ENCODE measurements at places on chromosomes 11 and 22.

DNA sequence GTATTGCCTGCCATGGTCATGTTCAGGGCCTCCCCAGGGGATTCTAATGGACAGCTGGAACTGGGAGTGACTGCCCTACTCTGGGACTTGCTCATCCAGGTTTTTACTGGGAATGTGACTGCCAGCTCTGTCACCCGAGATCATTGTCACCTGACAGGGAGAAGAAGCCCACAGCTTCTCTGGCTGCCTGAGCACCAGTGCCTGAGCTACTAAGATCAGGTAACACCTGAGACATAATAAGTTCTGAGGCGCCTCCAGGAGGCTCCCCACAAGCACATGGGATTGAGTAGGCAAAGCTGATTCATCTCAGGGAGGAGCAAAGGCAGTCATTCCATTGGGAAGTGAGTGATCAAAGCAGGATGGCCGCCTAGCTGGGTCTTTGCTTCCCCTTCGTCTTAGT lies 84.2 kb upstream of the GALNT18 start:
- no peak for DNase-seq

DNA sequence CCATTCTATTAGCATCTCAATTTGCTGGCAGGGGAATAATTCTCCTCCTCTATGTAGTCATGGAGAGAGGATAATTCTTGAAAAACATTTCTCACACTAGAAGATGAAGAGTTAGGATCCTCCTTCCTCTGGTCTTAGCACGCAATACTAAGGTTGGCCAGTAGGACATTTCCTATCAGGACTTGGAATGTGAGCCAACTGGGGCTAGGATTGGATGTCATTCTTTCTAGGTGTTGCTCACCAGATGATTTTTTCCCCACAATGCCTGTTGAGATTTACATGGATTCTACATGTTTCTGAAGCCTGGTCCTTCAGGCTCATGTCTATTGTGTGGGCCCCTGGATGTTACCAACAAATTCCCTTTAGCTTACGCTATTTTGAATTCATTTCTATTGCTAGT lies 28.0 kb downstream of the SLN start:
- no peak for DNase-seq

DNA sequence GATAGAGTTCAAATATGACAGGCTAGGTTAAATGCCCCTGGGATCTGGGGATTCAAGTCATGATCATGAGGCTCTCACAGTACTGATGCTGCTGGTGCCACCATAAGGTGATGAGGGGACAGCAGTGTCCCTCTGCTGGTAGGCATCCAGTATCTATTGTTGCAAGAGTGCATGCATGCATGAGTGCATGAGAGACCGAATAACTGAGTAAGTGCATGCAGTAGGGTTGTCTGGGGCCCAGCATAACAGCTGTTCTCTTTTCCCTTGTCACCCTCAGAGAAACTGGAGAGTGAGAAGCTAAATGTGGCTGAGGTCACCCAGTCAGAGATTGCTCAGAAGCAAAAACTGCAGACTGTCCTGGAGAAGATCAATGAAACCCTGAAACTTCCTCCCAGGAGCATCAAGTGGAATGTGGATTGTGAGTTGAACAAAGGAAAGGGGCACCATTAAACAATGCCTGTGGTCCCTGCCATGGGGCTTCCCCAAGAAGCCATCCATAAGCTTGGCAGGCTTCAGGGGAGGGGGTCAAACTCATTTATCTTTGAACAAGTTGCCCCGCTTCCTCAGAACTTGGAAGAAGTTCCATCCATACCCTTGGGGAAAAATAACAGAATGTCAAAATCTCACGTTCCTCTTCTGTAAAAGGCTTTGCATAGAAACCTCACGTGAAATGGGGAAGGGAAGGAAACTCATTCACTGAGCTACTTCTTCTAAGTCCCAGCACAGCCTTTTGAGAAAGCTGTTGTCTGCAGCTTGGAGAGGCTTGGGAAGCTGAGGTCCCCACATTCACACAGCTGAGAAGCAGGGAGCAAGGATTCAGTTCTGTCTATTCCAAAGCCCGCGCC lies 119.0 kb downstream of the PARVA start:
- no peak for DNase-seq

- DNase-seq = no peak
Measured at GRCh38 chr11:104614961-104615360, 283.3 kb downstream of the CASP12 start.

DNA sequence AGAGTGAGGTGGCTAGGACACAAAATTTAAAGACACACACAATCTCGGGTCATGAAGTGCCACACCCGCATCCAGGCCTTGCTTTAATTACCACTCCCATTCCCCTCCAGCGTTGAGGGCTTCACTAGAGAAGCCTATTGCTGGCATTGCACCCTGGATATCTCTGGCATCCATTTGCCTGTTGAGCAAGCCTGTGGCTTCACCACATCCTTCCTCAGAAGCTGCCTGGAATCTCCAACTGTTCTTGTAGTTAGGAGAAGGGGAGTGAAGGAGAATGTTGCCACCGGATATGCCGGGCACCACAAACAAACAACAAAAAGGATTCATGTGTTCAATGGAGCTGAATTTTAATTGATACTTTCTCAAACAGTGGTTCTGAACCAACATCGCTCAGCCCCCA lies 34.4 kb upstream of the RCN1 start:
- no peak for DNase-seq

- no peak for DNase-seq
Measured at GRCh38 chr11:47007579-47007978, 71.0 kb downstream of the CSTPP1 start.

DNA sequence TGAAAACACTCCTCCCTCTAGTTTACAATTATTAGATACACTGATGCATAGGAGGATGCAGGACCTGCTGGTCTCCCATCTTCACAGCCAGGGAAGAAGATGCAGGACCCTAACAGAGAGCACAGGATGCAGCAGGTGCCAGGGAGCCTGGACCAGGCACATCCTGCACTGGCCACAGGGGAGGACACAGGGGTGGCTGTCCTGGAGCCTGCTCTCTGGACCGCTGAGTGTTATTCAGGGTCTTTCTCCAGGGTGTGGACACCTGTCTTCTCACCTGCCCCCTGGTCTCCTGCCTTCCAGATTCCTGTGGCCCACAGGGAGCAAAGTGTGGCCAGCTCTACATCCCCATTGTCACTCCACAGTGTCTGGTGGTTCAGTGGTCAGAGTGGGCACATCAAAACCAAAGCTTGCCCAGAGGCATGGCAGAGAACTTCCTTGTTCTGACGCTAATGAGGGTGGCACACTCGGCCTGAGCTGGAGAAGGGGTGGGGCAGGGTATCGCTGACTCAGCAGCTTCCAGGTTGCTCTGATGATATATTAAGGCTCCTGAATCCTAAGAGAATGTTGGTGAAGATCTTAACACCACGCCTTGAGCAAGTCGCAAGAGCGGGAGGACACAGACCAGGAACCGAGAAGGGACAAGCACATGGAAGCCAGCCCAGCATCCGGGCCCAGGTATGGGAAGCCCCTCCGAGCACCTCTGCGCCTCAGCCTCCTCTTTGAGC lies at the start of gene APOBEC3A:
TSS of gene APOBEC3A (plus strand) at position 564 of the 725 bp plus-strand sequence. CDS start at position 647, 83 bp downstream.
- no peak for DNase-seq

GRCh38 chr11:129969920-129970319 lies 32.7 kb downstream of the PRDM10 start:
- no peak for DNase-seq

DNA sequence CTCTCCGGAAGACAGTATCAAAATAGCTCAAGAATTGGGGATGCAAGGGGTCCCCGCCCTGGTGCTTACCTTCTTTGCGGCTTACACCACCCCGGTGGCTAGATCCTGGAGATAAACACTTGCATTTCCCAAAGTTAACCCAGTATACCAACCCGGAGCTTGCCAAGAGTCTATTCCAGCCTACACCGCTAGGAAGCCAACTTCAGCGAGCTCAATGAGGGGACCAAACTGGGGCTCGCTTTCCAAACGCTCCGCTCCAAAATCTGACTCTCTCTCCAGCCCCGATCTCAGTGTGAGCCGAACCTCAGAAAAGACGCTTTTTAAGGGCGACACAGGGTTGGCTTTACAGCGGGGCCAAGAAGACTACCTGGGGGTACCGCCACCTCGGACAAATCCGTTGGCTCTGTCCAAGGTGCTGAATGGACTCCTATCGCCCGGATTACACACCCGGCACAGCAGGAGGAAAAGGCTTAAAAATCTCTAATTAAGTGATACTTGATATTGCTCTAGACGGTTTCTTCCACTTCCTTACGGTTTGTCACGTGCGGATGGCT lies 20.1 kb upstream of the BDNF start:
- no peak for DNase-seq

DNA sequence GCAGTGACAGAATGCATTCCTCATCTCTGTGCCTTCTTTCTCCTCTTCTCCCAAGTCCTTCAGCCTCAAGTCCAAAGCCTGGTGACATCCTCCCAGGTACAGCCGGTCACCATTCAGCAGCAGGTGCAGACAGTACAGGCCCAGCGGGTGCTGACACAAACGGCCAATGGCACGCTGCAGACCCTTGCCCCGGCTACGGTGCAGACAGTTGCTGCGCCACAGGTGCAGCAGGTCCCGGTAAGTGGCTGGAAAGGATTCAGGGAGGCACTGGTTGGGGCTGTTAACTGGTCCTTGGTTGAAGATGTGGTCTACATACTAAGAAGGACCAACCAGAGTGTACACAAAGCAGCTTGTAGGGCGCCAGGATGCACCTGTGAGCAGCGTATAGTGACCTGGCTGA lies 35.7 kb downstream of the SREBF2 start:
- no peak for DNase-seq

DNA sequence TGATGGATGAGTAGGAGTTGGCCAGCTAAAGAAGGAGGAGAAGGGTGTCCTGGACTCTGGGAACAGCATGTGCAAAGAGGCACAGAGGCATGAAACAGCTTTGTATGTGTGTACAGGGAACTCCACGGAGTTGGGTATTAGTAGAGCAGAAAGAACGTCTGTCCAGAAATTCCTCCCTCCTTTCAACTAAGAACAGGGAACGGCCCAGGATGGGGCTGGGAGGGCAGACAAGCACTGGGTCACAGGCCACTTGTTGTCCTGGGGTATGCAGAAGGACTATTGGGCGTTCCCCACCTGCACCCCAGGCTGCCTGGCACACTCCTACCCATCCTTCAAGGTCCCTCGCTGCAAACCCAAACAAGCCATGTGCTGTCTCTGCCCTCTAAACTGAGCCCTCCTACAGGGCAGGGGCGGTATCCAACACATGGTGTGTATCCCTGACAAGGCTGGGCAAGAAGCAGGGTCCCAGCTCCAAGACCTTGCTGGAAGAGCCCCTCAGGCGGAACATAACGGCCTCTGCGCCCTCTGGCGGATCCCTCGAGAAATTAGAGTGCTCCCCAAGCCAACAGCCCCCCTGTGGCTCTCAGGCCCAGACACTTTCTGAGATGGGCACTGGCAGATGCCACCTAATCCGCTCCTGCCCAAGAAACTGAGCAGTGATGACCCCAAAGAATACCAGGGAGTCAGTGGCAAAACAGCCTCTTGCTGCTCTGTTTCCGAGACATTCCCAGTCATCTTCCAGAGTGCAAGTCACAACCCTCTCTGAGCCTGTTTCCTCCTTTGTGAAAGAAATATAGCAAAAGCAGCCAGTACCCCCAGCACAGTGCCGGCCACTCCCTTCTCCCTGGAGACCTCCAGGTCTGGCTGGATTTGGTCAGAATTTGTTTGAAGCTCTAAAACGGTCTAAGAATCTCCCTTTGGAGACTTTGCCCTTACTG lies 1.6 kb upstream of the ELFN2 start:
- DNase-seq = no peak

DNA sequence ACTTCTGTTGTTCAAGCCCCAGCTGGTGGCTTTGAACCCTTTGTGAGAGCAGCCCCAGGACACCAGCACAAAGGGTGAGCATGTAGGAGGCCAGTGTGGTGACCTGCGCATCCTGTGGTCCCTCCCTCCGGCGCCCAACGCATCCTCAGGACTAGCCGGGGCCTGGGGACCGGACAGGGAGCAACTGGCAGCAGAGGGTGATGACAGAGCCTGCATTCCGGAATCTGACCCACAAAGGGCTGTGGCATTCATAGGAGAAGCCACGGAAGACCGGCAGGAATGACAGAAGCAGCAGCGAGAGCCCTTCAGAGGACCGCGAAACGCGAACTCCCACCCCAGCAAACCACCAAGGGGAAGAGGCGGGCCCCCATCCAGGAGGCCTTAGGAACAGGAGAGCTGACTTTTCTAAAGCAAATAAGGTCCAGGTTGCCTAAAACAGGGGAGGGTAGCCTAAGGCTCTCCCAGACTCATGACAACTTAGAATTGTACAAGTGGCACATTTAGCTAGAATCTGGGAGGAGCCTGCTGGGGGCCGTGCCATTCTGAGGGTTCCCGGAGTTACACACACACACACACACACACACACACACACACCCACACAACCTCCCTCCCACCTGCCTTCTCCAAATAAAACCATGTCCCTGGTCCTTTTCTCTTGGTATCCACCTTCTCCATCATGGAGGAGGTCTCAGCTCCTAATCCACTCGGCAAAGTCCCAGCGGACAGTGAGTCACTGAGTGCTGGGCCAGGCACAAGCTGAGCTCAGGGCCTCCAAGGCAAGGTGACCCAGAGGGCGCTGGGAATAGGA lies 232.7 kb downstream of the CTTN start:
- no peak for DNase-seq

DNA sequence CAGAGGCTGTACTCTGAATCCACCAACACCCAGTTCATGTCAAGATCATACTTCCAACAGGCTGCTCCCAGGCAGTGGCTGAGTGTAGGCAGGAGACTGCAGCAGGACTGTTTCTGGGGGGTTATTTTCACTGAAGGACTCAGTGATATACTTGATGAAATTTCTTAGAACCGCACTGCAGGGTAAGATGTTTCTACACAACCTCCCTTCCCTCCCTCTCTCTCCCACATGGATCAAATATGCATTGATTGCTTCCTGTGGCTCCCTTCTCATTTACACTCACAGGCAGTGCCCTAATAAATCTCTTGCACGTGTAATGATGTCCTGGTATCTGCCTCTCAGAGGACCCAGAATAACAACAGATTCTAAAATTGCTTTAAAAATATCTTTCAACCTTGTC lies 251.3 kb upstream of the CCDC179 start:
- DNase-seq = no peak

DNA sequence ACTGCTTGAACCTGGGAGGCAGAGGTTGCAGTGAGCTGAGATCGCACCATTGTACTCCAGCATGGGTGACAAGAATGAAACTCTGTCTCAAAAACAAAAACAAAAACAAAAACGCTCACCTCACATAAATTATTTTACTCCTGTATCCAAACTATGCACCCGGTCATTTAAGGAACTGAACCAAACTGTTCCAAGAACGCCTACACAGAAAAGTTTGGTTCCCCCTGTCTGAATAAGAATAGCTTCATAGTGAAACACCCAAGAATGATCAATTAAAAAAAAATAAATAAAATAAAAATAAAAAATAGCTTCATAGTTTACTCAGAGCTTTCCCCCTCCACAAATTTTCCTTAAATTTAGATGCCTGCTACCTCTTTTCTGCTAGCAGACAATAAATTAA lies 13.7 kb downstream of the NUP98 start:
- no peak for DNase-seq

- no peak for DNase-seq
Measured at GRCh38 chr11:66845876-66846212, 2.6 kb downstream of the RCE1 start.

All from BJ (cell line).